Stimulated activated CD8-positive, alpha-beta memory T cell treated with anti-CD3 and anti-CD28 coated beads, Interleukin-4, amount 100 ng/mL, for 4 hours (primary cell): ENCODE measurements at places on chromosomes 5 and 9.

GRCh38 chr9:4986296-4986695 lies 1.2 kb downstream of the JAK2 start:
- DNase-seq: no peak

GRCh38 chr5:96084874-96085506 lies 123.3 kb upstream of the ELL2 start:
- DNase-seq: no peak

DNA sequence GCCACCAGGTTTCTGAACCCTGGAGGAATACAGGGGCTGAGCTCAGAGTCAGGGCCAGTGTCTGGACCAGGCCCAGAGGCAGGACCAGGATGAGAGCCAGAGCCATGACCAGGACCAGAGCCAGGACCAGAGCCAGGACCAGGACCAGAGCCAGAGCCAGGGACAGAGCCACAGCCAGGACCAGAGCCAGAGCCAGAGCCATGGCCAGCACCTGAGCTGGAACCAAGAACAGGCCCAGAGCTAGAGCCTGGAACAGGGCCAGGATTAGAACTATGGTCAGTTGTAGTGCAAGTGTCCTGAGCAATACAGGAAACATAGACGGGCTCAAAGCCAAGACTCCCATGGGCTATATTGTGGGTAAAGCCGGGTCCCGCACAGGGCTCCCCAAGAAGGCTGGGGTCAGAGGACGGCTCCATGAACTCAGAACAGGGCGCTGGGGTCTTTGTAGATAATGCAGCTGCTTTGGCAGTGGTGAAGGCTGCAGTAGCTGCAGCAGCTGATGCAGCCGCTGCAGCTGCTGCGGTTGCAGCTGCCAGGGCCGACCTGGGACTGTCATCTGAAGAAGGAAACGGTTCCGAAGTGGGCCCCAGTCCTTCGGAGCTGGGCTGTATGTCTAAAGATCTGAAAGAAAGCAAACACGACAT lies 559 bp downstream of the SPAG8 start:
- DNase-seq: no peak

- DNase-seq: no peak
Measured at GRCh38 chr5:81782811-81783210, 31.9 kb upstream of the SSBP2 start.

DNA sequence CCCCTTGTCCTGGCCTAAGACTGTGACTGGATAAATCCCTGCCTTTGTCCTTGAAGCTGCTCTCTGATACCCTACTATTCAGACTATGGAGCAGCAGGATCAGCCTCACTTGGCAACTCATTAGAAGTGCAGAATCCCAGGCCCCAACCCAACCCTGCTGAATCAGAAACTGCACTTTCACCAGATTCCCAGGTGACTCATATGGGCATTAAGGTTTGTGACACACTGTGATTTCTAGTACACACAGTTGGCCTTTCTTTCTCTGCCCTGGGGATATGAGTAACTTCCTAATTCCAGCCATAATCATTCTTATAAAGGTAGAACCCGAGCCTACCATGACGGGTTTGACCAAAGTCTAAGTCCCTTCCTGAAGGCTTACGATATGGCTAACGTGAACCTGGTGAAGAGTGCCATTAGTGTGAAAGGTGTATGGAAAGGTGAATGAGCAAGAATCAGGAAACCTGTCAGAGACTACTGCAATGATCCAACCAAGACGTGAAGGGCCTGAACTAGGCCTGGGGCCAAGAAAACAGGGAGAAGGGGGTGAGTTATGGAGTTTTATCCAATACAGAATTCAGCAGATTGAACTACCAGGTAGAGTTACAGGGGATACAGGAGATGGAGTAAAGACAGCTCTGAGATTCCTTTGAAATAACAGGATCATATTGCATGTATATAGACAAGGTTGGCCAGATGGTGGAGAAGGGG lies 533.0 kb downstream of the BNC2 start:
- DNase-seq: no peak

DNA sequence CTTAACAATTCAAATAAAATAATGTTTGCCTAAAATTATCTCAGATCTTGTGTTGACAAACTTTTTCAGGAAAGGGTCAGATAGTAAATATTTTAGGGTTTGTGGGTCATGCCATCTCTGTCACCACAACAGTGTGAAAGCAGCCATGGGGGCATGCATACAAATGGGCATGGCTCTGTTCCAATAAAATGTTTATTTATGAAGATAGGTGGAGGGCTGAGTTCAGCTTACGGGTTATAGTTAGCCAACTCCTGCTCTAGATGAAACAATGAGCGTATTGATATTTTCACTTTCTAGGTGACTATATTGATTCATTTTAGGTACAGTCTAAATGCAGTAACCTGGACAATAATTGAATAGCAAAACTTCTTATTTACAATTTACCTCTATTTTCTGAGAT lies 533.8 kb upstream of the CLINT1 start:
- no peak for DNase-seq

GRCh38 chr9:136996361-136997292 lies at the start of gene CLIC3:
Gene CLIC3, minus strand, starts transcription at chr9:136996568. Its CDS starts 25 bp downstream, at chr9:136996543.
- DNase-seq: peak; percentile 42
